ENCODE measurements at places on chromosomes 1 and 21.

- no peak for DNase-seq
Observed at GRCh38 chr1:156492591-156493080, 7.9 kb downstream of the MEF2D start.

DNA sequence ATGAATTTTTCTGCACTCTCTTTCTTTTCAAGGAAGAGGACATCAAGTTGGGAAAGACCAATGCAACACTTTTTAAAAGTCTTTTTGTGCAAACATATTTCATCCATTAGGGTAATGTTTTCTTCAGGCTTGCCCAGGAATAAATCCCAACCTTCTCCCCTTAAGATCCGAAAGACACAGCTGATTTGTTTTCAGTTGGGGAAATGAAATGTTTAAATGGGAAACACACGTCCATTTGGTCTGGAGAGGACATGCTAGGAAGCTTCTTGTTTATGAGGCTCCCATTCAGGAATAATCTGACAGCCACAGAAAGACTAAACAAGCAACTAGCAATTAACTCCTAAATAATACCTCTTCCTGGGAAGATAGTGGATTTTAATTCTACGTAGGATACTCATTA is 91.9 kb downstream of the PRRX1 start:
- no peak for DNase-seq

- no peak for DNase-seq
Observed at GRCh38 chr1:27065999-27066630, 53.5 kb upstream of the TENT5B start.

- no peak for DNase-seq
Observed at GRCh38 chr21:36879827-36880226, 86.6 kb downstream of the HLCS start.

GRCh38 chr1:154115180-154115579 is 39.7 kb downstream of the NUP210L start:
- peak; percentile 19 for DNase-seq

DNA sequence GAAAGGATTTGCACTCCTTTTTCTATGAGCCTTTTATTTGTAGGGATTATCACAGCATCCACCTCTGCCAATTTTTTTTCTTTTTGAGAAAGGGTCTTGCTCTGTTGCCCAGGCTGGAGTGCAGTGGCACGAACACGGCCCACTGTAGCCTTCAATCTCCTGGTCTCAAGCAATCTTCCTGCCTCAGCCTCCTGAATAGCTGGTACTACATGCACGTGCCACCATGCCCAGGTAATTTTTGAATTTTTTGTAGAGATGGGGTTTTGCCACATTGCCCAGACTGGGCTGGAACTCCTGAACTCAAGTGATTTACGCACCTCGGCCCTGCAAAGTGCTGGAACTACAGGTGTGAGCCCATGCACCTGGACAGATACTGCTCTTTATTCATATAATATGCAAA is 2.1 kb downstream of the SAMSN1 start:
- no peak for DNase-seq

DNA sequence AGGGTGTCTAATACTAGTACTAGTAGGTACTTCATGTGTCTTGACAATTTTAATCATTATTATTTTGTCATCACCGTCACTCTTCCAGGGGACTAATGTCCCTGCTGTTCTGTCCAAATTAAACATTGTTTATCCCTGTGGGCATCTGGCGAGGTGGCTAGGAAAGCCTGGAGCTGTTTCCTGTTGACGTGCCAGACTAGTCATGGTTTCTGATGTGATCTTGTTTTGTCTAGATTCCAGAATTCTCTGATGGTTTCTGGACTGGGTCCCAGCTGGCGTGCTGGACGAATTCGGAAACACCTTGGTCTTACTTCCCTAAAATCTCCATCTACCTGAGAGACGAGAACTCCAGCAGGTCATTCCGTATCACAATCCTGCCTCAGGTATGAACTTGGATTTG is 66.1 kb upstream of the FAM3B start:
- no peak for DNase-seq

Measured in CD4-positive, alpha-beta T cell treated with Interleukin-10 for 1 hour (primary cell).